ENCODE measurements at places on chromosomes 1 and 21. TPM values are rescaled to one million over a fixed set of nuclear protein-coding genes. Genes with fewer than 3 reads are reported as not detected.

DNA sequence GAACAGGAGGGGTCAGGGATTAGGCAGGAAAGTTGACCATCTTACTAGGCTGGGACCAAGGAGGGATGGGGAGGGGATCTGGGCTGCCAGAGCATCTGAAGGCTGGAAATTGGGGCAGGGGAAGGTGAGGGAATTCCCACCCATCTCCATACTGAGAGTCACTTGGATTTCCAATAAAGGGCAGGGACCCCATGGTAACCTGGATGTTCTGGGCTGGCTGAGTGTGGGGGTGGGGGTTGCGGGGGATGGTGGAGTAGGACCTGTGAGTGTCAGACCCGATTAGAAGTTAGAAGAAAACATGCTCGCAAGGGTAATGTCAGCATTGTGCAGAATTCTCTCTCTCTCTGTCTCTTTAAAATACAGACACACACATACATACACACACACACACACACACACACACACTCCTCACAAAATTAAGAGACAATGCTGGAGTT lies 40.0 kb upstream of the EPS15 start:
- no peaks in the 10 kb centered on the region for H3K36me3 ChIP-seq
- no peak for DNase-seq

DNA sequence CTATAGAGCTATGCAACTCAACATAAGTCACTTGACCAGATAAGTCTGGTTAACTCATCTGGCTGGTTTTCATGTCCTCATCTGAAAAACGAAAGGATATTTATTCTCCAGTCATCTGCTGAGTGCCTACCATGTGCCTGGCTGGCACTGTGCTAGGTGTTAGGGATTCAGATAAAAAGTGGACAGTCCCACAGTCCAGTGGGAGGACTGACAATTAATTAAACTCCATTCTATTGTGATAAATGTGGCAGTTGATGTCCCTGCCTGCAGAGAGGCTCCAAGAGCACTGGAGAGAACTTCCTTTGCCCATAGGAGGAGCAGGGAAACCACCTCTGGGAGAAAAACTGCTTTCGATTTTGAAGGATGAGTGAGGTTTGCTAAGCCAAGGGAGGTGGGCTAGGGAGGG lies 5.4 kb downstream of the NUAK2 start:
- H3K27ac ChIP-seq: no peak overlapping the region
- no peaks in the 10 kb centered on the region for H3K27me3 ChIP-seq
- DNase-seq: no peak
- H3K36me3 ChIP-seq: no peaks in the 10 kb centered on the region
- peaks cover 50% of the 10 kb centered on the region for H3K4me1 ChIP-seq
- no peak overlapping the region for H3K4me3 ChIP-seq

The WDR77 gene
- 30.1 TPM for total RNA-seq

The KCNK1 gene
- not detected for total RNA-seq

The EPHA2 gene
- 37.8 TPM for total RNA-seq

All from Caco-2 (cell line).